ENCODE measurements at places on chromosomes 2 and 18. TPM values are rescaled to one million over a fixed set of nuclear protein-coding genes. Genes with fewer than 3 reads are reported as not detected.

DNA sequence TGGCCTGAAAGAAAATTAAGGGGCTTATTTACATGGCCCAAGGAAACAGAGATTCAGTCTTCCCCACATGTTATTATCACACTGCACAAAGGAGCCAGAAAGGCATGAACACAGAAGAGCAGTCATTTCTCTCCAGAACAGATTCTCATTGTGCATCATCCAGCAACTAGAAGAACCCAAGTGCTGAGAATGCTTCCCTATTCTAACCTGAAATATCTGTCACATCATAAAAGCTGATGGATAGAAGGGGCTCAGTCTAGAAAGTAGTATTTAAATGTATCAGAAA, 145.8 kb downstream of the TMEM163 start:
- no peak for DNase-seq

DNA sequence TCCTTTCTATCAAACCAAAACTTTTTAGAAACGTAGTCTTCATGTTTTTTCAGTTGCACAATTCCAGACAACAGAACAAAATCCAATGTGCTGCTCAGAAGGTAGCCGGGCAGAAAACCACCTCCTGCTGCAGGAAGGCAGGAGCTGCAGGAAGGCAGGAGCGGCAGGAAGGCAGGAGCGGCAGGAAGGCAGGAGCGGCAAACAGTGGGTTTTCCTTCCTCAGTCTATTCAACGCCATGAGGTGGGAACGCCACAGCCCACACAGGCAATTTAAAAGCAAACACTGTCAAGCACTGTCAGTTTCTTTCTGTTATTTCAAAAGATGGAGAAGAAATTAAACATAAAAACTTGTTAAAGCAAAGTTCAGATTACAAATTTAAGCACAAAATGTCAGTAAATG, 601.2 kb upstream of the SALL3 start:
- no peak for DNase-seq

Gene EFHD1
- 18.8 TPM for total RNA-seq

Gene M1AP
- 0.20 TPM for total RNA-seq

All from astrocyte (in vitro differentiated cells and primary cell).